Activated gamma-delta T cell treated with anti-CD3 and anti-CD28 coated beads, Interleukin-2, amount 50 U/mL, for 16 hours (primary cell): ENCODE measurements at places on chromosomes 2 and 18.

DNA sequence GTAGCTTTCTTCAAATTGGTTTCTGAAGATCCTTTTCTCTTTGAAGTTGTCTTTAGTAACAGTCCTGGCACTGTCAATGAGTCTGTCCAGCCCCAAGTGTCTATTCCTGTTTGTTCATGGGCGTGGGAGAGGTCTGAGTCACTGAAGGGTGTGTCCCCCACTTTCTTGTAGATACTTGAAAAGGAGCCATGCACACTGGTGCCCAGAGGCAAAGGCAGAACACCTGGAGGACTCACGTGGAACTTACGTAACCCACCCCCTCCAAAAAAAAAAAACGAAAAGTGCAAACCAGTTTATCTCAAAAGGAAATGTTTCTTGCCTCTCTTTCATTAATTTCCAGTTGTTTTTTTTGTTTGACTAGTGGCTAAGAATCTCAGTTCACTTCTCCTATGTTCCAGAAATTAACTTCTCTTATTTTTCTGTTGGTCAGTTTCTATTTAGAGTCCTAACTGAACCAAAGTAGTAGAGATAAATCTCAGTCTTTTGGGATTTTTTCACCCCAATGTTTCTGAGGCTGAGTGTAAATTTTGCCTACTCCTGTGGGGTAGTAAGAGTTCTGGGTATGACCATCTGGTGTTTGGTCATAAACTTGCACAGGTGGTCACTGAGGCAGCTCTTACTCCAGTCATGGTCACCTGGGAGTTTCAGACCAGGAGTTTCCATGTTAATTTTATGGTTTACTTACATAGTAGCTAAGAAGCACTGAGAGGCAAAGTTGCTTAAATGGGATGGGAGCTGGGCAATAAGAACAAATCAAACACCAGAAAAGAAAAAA, 54.9 kb downstream of the DSC3 start:
- DNase-seq = no peak

GRCh38 chr2:79179036-79179435, 19.5 kb upstream of the REG3A start:
- no peak for DNase-seq

DNA sequence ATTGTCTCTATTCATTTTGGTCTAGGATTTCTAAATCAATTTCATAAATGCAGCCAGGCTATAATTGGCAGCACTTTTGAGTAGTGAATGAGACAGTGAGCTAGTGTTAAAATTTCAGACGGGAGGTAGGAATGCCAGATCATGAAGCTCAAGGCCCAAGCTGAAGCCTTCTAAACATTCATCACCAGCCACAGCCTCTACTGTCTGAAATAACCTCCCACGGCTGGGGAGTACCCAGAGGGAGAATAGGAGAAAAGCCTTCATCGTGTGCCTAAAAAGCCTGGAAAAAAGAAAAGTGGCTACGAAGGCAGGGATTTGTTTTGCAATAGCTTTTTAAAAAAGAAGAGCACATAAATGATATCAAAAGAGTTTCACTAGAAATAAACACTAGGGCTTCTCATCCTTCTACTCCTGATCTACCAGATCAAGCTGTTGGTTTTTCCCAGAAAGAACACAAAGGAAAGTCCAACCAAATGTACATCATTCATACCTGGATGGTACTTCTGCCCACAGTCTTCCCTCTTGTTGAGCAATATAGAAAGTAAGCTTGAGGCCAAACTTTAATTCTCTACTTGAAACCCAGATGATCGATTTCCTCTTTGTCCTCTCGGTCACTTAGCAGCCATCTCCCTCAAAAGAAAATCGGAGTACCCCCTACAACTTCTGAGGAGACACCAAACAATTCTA, 48.1 kb upstream of the SLC39A10 start:
- no peak for DNase-seq

DNA sequence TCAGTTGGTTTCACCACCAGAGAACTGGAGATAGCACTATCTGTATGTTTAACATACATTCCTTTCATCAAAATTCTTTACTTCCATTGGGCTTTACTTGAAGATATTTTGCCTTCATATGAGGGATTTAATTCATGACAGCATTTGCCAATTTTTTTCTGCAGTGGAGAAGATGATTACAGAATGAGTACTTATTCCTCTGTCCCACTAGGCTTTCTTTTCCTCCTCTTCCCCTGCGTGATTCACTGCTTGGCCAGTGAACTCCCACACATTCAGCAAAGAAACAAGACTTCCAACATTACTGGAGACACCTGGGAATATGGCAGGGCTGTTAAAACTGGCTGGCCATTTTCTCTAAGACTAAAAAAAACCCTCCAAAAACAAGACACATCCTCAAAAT, 425.8 kb upstream of the KCNH7 start:
- no peak for DNase-seq

DNA sequence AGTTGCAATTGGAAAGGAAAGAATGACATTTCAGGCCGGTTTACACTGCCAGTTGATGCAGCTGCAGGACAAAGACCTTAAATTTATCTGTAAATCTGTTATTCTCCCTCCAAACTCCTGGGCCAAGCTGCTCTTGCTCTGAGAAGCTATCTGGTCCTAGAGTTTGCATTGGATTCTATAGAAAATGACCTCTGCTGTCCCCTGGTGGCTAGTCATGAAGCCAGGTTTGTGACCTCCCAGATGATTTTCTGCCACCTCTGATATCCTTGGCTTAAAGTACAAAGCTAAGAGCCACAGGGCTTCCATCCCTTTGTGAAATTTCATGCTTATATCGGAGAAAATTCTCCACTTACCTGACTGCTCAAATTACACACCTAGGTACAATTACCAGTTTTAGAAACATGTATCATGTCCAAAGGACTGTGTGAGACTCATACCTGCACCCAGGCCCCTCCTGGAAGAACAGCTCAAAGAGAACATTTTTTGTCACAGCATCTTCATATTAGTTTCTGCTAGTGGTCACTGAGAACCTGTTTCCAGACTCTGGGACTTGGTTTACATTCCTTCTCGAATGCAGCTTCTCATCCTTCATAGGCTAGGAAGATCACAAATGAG, 28.9 kb upstream of the IER3IP1 start:
- peak; percentile 5 for DNase-seq
